ENCODE measurements at places on chromosomes 7 and 10.
A peak's percentile ranks its signal among the peaks of the same experiment; 100 is the strongest.

DNA sequence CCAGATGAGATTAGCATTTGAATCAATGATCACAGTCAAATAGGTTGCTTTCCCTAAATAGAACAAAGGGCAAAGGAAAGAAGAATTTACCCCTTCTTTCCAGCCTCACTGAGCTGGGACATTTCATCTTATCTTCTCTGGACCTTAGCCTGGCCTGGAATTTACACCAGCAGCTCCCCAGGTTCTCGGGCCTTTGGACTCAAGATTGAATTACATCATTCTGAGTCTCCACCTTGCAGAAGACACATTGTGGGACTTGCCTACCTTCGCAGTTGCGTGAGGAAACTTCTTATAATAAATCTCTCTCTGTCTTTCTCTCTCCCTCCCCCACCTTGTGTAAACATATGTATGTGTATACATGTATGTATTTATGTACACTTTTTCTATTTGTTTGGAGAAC lies 732.4 kb downstream of the IPMK start:
- DNase-seq, result no peak

DNA sequence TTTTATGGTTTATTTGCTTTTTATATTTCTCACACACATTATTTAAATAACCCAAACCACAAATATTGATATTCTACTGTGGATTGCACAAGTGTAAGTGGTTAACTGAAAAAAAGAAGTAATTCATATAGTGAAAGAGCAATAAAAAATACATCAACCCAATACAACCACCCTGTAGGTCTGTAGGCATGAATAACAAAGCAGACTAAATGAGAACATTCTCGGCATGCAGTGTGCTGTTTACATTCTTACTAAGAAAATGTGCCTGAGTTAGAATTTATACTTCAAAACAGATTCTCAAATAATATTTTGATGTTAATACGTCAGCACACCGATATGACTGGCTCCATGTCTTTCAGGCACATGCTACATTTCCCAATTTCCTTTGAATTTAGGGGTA lies 660.8 kb downstream of the MAGI2 start:
- no peak for DNase-seq

DNA sequence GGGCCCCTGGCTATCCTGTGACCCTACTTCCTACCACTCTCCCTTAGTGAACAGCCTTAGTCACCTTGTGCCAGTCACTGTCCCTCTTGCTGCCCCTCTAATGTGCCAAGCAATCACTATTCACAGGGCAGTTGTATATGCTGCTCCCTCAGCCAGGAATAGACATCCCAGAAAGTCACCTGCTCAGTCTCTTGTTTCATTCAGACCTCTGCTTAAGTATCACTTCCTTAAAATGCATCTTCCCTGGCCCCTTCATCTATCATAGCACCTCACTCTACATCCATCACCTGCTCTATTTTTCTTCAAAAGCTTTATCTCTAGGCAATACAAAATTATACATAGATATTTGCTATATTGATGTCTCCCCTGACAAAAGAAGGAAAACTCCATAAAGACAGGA lies 328.4 kb upstream of the NFE2L3 start:
- DNase-seq, result no peak

GRCh38 chr10:21173802-21174714 lies 276.9 kb upstream of the NEBL start:
- DNase-seq, result no peak

- no peak for DNase-seq
Measured at GRCh38 chr7:113804475-113805095, 114.2 kb downstream of the PPP1R3A start.

DNA sequence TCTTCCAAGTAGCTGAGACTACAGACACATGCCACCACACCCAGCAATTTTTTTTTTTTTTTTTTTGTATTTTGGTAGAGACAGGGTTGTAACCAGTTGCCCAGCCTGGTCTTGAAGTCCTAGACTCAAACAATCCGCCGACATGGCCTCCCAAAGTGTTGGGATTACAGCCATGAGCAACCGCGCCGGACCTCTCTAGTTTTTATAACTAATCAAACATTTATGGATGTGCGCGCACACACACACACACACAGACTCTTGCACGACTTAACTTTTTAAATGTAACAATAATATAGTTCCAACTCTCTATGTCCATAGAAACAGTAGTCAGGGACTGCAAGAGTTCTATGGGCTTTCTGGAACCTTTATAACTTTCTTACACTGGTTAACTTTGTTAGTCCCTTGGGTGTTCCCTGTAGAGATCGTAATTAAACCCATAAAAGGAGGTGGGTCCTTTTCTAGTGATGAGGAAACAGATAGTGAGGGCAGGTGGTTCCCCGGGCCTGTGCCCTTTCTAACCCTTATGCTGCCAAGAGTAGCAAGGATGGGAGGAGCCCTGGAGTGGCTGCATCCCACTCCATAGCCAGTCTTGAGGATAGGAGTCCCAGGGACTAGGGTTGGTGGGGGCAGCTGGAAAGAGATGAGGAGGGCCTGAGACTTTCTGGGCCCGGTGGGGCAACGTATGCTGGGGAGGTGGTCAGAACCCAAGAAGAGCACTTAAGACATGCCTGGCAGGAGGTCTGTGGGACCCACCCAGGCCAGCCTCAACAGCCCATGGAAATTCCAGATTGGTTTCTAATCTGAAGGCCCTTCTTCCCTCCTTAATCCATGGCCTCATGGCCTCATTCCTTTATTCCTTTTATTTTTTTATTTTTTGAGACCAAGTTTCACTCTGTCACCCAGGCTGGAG lies 8.6 kb downstream of the MARVELD1 start:
- no peak for DNase-seq

DNA sequence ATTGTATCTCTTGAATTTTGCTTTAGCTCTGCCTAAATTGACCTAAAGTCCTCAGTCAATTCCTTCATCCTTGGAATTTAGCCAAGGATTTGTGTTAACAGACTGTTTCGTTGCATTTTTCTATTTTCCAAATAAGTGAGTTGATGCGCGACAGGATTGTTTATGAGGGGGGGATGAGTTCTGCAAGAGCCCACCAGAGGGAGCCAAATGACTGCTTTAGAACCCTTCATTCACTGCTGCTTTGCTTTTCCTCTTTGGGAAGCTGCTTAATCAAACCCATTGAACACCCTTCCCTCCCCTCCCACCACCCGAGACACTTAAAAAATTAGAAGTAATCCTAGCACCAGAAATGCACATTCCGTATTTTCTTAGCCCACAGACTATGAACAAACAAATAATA lies 33.7 kb upstream of the PTF1A start:
- peak; percentile 39 for DNase-seq

DNA sequence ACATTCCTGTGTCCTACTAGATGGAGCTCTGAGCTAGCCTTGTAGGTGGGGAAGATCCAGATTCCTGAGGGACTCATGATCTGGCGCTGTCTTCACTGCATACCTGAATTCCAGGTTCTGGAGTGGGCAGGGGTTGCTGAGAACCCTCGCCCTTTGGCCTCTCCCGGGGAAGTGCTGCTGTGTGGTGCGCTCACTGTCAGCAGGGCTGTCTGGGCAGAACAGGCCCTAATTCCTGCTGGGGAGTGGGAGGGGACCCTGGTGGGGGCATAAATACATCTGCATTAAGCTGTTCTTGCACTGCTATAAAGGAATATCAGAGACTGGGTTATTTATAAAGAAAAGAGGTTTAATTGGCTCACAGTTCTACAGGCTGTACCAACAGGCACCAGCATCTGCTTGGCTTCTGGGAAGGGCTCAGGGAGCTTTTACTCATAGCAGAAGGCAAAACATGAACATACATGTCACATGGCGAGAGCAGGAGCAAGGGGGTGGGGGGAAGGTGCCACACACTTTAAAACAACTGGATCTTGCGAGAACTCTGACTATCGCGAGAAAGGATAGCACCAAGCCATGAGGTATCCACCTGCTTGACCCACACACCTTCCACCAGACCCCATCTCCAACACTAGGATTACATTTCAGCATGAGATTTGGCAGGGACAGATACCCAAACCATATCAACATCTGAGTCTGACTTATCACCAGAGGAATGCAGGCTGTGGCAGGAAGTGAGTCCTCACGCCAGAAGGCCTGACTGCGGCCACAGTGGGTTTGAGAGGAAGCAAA lies 115.0 kb downstream of the ADCY1 start:
- DNase-seq, result no peak

GRCh38 chr10:102714621-102715455 lies at the start of gene SFXN2:
SFXN2 (plus strand) TSS chr10:102714636; CDS start chr10:102726637, 12,001 bp downstream.
- DNase-seq, result no peak
